ENCODE measurements at places on chromosomes 5 and 9. TPM values are rescaled to one million over a fixed set of nuclear protein-coding genes. Genes with fewer than 3 reads are reported as not detected.

Gene FBP2
- not detected for total RNA-seq

Gene PITX1
- not detected for total RNA-seq

Gene ACSL6
- not detected for total RNA-seq

Gene IL31RA
- 1.4 TPM for total RNA-seq

Gene IFNB1
- 0.13 TPM for total RNA-seq

Gene NUTM2F
- not detected for total RNA-seq

Gene HNRNPAB
- total RNA-seq = 191 TPM

Gene ERCC8
- total RNA-seq = 16.3 TPM

Gene TMC1
- total RNA-seq = 0.13 TPM

Gene LCN15
- total RNA-seq = 1.6 TPM

Gene TOR4A
- total RNA-seq = 41.4 TPM

Gene C8G
- 0.84 TPM for total RNA-seq

Gene HAND1
- total RNA-seq = not detected

Gene CDHR2
- total RNA-seq = not detected

Gene CAMK4
- 0.34 TPM for total RNA-seq

Gene PCDHGA3
- 0.49 TPM for total RNA-seq

Gene PTGS1
- 1.5 TPM for total RNA-seq

Gene PCDHGC4
- 0.44 TPM for total RNA-seq

Gene JAK2
- total RNA-seq = 6.0 TPM

Gene EQTN
- not detected for total RNA-seq

Gene GRAMD2B
- total RNA-seq = 3.9 TPM
